ENCODE measurements at places on chromosomes 3 and 15. TPM values are rescaled to one million over a fixed set of nuclear protein-coding genes. Genes with fewer than 3 reads are reported as not detected.

DNA sequence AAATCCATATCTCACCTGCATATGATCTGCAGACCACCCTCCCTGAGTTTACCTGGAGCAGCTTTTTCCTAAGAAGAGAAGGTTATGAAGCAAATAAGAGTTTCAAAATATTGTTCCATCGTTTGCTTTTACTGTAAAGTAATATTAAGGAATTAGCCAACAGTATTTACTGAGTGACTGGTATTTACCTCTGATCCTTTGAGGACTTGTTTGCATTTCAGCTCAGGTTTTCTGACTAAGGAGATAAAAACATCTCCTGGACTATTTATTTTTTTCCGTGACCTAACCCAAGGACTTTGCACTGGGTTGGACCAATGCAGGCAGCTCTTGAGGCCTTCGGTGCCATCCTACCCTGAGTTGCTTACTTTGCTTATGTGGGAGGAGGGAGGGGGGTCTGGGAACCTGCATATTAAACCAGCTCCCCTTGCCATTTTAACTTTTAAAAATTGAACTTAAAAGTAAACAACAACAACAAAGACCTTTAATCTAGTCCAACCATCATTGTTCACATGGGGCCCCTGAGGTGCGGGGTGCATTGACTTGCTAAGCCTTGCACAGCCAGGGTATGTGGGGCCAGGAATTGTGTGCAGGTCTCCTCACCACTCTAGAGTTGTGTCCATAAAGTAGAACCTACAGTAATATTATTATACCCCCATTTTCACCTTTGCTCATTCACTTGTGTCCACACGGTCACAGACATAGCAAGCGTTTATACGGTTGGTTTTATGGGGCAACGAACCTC is 39.3 kb downstream of the TRAK1 start:
- H3K27ac ChIP-seq = no peak overlapping the region
- H3K4me3 ChIP-seq = no peak overlapping the region
- no peaks in the 10 kb centered on the region for H3K4me1 ChIP-seq
- peaks cover 10% of the 10 kb centered on the region for H3K36me3 ChIP-seq
- no peaks in the 10 kb centered on the region for H3K27me3 ChIP-seq
- no peak for DNase-seq

- no peaks in the 10 kb centered on the region for H3K27me3 ChIP-seq
- peaks cover 75% of the 10 kb centered on the region for H3K36me3 ChIP-seq
- H3K27ac ChIP-seq = peak overlapping the region; percentile 98
- peak overlapping the region; percentile 34 for H3K4me3 ChIP-seq
These were observed 24.0 kb downstream of the TGFBR2 start for GRCh38 chr3:30630238-30631030.

DNA sequence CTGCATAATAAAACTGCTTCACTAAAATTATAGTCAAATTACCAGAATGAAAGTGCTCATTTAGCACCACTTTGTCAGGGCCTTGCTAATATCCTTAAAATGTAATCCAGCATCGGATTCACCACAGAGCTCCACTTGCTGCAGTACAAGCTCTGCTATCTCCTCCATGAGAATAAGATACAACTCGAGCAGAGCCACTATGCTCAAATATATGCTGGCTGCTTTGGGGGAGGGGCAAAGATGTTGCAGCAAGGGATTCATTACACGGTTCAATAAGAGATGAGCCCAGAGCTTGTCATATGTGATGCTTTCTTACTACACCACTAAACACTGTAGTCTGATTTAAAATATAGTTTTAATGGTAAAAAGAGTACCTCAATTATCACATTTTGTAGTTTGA is 72.2 kb downstream of the DLG1 start:
- H3K36me3 ChIP-seq = peaks cover 2% of the 10 kb centered on the region
- H3K4me1 ChIP-seq = peaks cover 31% of the 10 kb centered on the region
- H3K27ac ChIP-seq = no peak overlapping the region
- no peak for DNase-seq
- H3K27me3 ChIP-seq = no peaks in the 10 kb centered on the region

- no peak overlapping the region for H3K4me3 ChIP-seq
- no peak for DNase-seq
- no peaks in the 10 kb centered on the region for H3K4me1 ChIP-seq
These were observed 1166.9 kb downstream of the ZPLD1 start for GRCh38 chr3:103601666-103602065.

DNA sequence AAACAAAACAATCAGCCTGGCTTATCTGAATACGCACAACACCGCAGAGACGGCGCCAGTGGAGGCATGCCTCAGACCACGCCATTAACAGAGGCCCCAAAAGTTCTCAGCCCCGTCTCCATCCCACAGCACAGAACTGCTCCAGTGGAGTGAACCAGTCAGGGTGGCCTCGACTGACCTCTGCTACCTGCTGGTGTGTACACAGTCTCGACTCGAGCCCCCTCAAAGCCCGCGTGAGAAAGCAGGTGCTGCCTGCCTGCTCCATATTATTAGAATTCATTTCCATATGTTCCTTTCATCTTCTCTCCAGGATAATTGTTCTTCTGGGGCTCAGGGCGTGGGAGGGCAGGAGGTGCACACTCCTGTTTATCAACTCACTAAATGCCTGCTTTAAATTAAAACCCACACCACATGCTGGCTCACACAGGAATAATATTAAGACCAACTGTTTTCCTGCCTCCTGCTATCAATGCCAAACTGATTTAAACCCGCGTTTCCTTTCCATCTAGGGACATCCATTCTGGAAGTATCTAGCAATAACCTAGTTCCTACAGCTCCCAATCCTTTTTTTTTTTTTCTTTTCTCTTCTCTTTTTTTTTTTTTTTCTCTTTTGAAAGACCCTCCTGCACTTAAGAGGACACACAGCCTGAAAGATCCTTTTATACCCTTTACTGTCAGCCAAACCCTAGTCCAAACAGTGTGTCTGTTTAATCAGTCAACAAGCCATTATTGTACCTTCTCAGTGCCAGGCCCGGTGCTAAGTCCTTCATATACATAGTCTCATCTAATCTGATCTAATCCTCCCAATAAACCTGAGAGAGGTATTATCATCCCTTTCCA is 101.2 kb downstream of the TLE3 start:
- no peaks in the 10 kb centered on the region for H3K4me1 ChIP-seq
- no peak for DNase-seq
- no peak overlapping the region for H3K4me3 ChIP-seq
- no peaks in the 10 kb centered on the region for H3K27me3 ChIP-seq
- no peak overlapping the region for H3K27ac ChIP-seq

DNA sequence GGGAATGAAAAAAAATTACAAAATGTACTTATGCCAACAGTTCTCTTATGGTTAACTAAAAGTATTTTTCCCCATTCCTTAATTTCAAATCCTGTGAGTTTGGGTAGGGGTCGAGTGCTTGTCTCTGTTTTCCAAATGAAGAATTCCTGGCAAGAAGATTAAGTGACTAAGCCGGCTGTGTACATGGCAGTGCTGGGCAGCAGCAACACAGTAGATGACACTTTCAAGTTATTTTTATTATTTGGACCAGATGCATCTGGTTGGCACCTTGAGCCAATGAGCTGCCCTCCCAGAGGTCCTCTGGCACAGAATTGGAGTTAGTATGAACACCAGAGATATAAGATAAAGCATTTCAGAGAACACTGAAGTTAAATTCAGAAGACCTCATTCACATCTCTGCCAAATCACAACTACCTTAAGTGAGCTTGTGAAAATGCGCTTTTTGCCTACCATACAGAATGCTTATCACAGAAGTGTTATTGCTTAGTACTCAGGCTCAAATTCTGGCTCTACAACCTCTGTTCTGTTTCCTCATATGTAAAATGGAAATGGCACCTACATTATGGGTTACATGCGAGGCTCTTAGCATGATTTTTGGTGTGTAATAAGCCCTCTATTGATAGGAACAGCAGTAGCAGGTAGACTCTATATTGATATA is 256.9 kb downstream of the UBE2E2 start:
- no peaks in the 10 kb centered on the region for H3K27me3 ChIP-seq
- peaks cover 12% of the 10 kb centered on the region for H3K4me1 ChIP-seq
- no peak overlapping the region for H3K27ac ChIP-seq
- H3K36me3 ChIP-seq = peaks cover 4% of the 10 kb centered on the region
- H3K4me3 ChIP-seq = no peak overlapping the region

DNA sequence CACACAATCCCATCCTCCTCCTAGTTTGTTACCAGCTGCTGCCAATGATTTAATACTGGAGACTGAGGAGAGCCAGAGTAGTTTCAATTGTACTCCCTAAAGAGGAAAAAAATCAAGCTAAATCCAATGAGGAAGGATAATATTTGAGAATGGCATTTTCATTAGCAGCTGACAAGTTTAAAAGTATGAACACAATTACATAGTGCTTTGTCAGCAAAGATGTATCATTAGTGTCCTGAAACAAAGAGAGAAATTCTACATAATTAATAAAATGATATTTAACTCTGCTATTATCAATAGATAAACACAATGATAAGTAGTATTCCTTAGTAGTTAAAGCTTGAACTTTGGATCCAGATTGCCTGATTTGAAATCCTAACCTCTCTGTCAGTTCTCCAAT is 163.9 kb downstream of the FGF12 start:
- no peak overlapping the region for H3K27ac ChIP-seq
- H3K27me3 ChIP-seq = peaks cover 2% of the 10 kb centered on the region
- H3K4me3 ChIP-seq = no peak overlapping the region
- no peaks in the 10 kb centered on the region for H3K4me1 ChIP-seq
- DNase-seq = no peak
- no peaks in the 10 kb centered on the region for H3K36me3 ChIP-seq

GRCh38 chr15:31060429-31061140 is 40.9 kb downstream of the TRPM1 start:
- H3K27me3 ChIP-seq = no peaks in the 10 kb centered on the region
- no peak overlapping the region for H3K4me3 ChIP-seq
- H3K4me1 ChIP-seq = no peaks in the 10 kb centered on the region
- H3K27ac ChIP-seq = no peak overlapping the region
- no peak for DNase-seq

GRCh38 chr3:156522673-156523072 is 32.2 kb downstream of the SSR3 start:
- peaks cover 6% of the 10 kb centered on the region for H3K36me3 ChIP-seq
- DNase-seq = no peak
- H3K4me1 ChIP-seq = peaks cover 22% of the 10 kb centered on the region
- no peak overlapping the region for H3K4me3 ChIP-seq
- peaks cover 19% of the 10 kb centered on the region for H3K27me3 ChIP-seq

DNA sequence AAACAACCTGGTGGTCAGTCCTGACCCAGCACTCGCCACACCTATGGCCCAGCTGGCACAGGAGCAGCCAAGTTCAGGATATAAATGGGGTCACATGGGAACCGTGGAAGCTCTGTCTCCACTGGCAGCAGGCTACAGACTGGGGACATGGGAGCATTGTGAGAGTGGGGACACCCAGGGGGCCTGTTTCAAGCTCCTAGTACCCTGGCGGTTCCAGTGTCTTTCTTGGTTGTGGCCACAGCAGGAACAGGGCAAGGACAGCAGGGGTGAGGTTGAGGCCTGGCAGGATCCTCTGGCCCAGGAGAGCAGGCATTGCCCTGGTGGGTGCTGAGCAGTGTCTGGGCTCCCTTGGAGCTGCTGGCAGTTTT is 1.9 kb downstream of the CSK start:
- DNase-seq = no peak
- peak overlapping the region; percentile 98 for H3K4me3 ChIP-seq
- H3K27me3 ChIP-seq = no peaks in the 10 kb centered on the region
- H3K36me3 ChIP-seq = peaks cover 60% of the 10 kb centered on the region

DNA sequence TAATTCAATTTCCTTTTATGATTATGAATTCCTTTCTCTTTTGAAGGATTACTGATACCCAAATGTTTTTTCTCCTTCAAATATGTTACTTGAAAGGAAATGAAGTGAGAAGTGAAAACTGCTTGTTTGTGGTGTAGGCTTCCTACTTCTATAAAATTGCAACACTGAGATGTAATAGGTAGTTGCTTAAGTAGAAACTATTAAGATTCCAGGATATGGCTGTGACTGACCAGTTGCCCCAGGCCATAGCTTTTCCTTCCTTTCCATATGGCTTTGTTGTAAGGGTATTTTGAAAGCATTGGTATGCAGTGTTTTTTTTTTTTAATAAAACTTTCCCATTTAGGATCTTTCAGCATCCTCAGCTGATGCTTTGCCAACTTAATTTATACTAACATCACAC is 28.5 kb downstream of the DNAJC13 start:
- H3K27me3 ChIP-seq = no peaks in the 10 kb centered on the region
- no peak overlapping the region for H3K4me3 ChIP-seq
- peaks cover 23% of the 10 kb centered on the region for H3K4me1 ChIP-seq

DNA sequence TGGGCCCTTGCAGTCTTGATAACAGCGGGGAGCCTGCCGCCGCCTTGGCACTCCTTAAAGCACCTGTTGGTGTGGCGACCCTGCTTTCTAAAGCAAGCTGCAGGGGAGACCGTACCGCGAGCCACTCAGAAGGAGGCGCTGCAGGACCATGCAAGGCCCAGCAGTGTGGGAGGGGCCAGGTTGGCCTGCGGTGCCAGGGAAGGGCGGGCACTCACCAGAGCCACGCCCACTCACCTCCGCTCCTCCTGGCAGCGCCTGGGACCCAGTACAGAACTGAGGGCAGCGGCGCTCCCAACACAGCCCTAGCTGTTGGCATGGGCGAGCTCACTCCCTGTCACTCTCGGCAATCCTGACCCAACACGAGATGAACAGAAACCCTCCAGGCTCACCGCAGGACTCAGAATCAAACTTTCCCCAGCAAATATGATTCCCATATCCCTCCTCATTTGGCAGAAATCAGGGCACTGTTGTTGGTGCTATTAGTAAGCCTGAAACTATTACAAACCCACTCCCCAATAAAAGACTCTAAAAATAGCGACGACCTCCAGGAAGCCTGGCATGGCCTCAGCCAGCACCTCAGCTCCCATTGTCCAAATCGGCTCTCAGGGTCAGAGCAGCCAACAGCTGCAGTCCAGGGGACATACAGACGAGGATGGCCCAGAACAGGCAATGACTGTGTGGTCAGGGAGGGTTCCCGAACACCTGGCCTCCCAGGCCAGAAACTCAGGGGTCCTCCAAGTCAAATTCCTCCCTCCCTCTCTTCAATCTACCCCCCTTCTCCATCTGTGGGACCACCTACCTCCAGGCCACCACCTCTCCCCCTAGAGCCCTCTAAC is 77.2 kb downstream of the TBC1D2B start:
- H3K4me3 ChIP-seq = no peak overlapping the region
- peak; percentile 88 for DNase-seq
- peaks cover 25% of the 10 kb centered on the region for H3K36me3 ChIP-seq

NIPA2 gene
- total RNA-seq = 61.5 TPM

IQCF6 gene
- total RNA-seq = not detected

PCOLCE2 gene
- 1.1 TPM for total RNA-seq

SLC9A9 gene
- 1.9 TPM for total RNA-seq

MDFIC2 gene
- not detected for total RNA-seq

CYP8B1 gene
- not detected for total RNA-seq

UBR1 gene
- 29.2 TPM for total RNA-seq

TMEM207 gene
- not detected for total RNA-seq
